ENCODE measurements at places on chromosomes 12 and 14.

DNA sequence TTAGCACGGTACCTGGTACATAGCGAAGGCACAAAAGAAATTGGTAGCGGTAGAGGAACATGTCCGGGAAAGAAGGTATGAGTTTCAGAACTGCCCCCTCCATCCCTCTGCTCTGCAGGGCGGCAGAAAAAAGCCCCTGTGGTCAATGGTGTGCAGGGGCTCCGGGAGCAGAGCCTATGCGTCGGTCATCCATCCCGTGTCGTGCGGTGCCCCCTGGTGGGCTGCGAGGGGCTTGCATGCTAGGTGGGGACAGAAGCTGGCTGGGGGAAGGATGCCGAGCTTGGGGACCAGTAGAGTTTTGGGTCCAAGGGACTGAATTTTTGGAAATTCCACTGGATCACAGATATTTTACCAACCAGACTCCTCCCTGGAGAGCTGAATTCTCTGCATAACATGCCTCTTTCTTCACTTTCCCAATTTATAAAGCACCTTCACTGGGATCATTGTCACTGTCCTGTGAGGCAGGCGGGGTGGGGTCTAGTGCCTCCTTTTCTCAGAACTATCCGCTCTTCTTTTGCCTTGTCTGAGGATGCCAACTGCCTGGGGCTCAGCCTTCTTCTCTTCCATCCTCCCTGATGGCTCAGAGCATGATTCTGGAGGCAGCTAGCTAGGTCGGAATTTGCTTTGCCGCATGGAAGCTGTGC lies 148.7 kb downstream of the SMOC1 start:
- DNase-seq: no peak

GRCh38 chr14:91173904-91174303 lies 60.0 kb downstream of the DGLUCY start:
- DNase-seq: no peak

GRCh38 chr12:112714166-112714710 lies 77.3 kb upstream of the RPH3A start:
- no peak for DNase-seq

GRCh38 chr14:88616697-88617096 lies 53.9 kb downstream of the ZC3H14 start:
- no peak for DNase-seq
